ENCODE measurements at places on chromosomes 1 and 21. TPM values are rescaled to one million over a fixed set of nuclear protein-coding genes. Genes with fewer than 3 reads are reported as not detected.

MAN1C1 gene
- 7.7 TPM for polyA plus RNA-seq

ATP5PO gene
- polyA plus RNA-seq: 2,204 TPM

RHD gene
- not detected for polyA plus RNA-seq

LSS gene
- 35.7 TPM for polyA plus RNA-seq

GRCh38 chr1:39637361-39637760 is 2.1 kb downstream of the HEYL start:
- no peaks in the 10 kb centered on the region for H3K36me3 ChIP-seq
- no peaks in the 10 kb centered on the region for H3K27me3 ChIP-seq
- no peak for DNase-seq
- H3K4me1 ChIP-seq: peaks cover 2% of the 10 kb centered on the region

DNA sequence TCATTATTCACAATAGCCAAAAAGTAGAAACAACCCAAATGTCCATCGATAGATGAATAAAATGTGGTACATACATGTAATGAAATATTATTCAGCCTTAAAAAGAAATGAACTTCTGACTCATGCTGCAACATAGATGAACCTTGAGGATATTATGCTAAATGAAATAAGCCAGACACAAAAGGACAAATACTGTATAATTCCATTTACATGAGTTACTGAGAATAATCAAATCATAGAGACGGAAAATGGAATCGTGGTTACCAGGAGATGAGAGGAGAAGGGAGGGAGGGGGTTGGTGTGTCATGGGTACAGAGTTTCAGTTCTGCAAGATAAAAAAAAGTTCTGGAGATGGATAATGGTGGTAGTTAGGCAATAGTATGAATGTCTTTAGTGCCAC is 184.1 kb downstream of the PSMG1 start:
- no peak for DNase-seq
- H3K27ac ChIP-seq: peak overlapping the region; percentile 72
- no peak overlapping the region for H3K4me3 ChIP-seq
- peaks cover 45% of the 10 kb centered on the region for H3K4me1 ChIP-seq
- H3K36me3 ChIP-seq: no peaks in the 10 kb centered on the region

DNA sequence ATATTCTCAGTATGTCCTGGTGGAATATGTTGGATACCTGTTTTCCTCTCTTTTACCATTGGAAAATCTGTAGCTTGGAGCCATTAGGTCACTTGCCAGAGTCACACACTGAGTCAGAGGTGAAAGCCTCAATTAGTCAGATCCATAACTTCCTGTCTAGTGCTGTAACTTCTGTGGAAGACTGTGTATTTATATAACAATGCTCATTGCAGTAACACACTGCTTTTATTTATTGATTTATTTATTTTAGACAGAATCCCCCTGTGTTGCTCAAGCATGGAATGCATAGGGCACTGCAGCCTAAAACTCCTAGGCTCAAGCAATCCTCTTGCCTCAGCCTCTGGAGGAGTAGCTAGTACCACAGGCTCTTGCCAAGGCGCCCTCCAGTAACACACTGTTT is 1.3 kb upstream of the DOCK7 start:
- no peaks in the 10 kb centered on the region for H3K36me3 ChIP-seq
- peak overlapping the region; percentile 12 for H3K4me3 ChIP-seq
- no peaks in the 10 kb centered on the region for H3K27me3 ChIP-seq
- DNase-seq: no peak
- no peak overlapping the region for H3K27ac ChIP-seq

DNA sequence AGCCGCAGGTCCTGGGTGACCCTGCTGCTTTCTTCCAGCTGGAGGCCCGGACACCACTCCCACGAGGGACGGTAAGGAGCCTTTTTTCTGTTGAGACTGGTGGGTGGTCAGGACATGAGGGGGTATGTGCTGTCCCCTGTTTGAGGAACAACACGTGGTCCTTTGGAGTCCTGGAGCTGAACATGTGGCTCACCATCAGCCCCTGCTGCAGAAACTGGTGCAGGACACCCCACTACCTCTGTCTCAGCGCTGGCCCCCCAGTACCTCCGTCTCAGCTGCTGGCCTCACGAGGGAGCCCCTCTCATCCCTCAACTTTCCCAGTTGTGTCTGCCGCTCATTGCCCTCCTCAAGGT is 34.7 kb downstream of the SLC19A1 start:
- DNase-seq: peak; percentile 15
- peaks cover 7% of the 10 kb centered on the region for H3K36me3 ChIP-seq

GRCh38 chr1:103496014-103496635 is 29.4 kb upstream of the RNPC3 start:
- H3K4me3 ChIP-seq: no peak overlapping the region
- no peaks in the 10 kb centered on the region for H3K36me3 ChIP-seq
- DNase-seq: no peak
- H3K27ac ChIP-seq: no peak overlapping the region
- H3K27me3 ChIP-seq: no peaks in the 10 kb centered on the region

DNA sequence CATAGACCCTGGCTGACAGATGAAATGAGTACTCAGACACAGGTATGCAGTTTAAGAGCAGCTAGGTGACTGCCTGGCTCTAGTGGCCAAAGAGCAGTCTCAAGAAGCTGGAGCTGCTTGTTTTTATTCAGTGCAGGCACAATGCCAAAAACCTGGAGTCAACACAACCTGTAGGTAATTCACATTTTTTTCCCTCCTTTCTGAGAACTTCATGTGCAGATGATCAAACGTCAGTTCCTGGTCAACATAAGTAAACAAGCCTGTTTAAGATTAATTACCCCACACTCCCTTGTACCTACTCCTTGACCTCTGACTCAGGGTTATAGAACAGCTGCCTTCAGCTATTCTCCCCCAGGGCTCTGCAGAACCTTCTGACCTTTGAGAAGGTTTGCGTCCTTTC is 17.3 kb upstream of the ACADM start:
- no peak overlapping the region for H3K4me3 ChIP-seq
- H3K4me1 ChIP-seq: no peaks in the 10 kb centered on the region
- no peaks in the 10 kb centered on the region for H3K27me3 ChIP-seq
- H3K36me3 ChIP-seq: no peaks in the 10 kb centered on the region
- no peak overlapping the region for H3K27ac ChIP-seq

DNA sequence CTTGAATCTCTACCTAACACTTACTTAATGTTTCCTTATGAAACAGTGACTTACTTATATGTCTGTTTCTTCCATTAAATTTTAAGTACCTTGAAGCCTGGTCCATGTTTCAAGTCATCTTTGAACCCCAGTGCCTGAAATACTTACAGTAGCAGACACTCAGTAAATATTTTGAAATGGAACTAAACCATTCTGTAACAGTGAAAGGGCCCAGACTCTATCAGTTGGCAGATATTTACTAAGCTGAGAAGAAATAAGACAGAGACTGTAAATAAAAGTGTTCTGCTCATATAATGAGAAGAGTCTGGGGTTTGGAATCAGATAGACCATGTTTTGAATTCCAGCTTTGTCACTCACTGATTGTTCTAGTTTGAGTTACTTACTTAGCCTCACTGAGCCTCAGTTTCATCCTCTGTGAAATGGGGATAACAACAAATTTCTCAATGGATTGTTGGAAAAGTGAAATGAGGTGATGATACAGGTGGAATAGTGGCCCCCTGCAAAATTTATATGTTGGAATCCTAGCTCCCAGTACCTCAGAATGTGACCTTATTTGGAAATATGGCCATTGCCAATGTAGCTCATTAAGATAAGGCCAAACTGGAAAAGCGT is 19.3 kb upstream of the C1orf21 start:
- no peaks in the 10 kb centered on the region for H3K36me3 ChIP-seq
- no peak for DNase-seq
- no peak overlapping the region for H3K4me3 ChIP-seq
- H3K27ac ChIP-seq: no peak overlapping the region

GRCh38 chr1:84611796-84612195 is 37.6 kb upstream of the CTBS start:
- H3K36me3 ChIP-seq: no peaks in the 10 kb centered on the region
- no peak overlapping the region for H3K27ac ChIP-seq
- no peak for DNase-seq
- no peaks in the 10 kb centered on the region for H3K27me3 ChIP-seq

- no peak overlapping the region for H3K4me3 ChIP-seq
- H3K36me3 ChIP-seq: no peaks in the 10 kb centered on the region
- no peaks in the 10 kb centered on the region for H3K27me3 ChIP-seq
- H3K27ac ChIP-seq: no peak overlapping the region
Measured at GRCh38 chr1:41607808-41608207, 123.3 kb upstream of the EDN2 start.

DNA sequence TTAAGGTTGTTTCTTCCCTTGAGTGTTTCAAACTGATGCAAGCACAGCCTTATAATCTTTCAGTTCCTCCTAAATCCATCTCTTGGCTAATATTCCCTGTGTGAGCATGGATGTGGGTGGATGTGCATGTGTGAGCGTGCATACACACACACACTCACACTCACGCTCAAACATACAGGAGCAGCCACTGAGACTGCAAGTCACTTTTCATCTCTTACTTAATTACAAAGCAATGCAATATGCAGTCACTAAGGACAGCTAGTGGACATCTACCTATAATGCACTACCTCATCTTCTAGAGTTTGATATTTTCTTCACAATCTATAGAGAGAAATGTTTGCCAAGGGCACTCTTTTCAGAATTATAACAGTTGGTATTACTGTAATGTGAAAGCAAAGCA is 1.4 kb downstream of the ESRRG start:
- no peak for DNase-seq
- no peaks in the 10 kb centered on the region for H3K27me3 ChIP-seq
- no peaks in the 10 kb centered on the region for H3K36me3 ChIP-seq
- peak overlapping the region; percentile 35 for H3K27ac ChIP-seq

Measured in heart left ventricle (tissue), 16 donors.